Naive B cell (primary cell): ENCODE measurements at places on chromosomes 2 and 18. TPM values are rescaled to one million over a fixed set of nuclear protein-coding genes. Genes with fewer than 3 reads are reported as not detected.

Gene KCNK3
- not detected for polyA plus RNA-seq

Gene DNAH7
- 0.43 TPM for polyA plus RNA-seq

DNA sequence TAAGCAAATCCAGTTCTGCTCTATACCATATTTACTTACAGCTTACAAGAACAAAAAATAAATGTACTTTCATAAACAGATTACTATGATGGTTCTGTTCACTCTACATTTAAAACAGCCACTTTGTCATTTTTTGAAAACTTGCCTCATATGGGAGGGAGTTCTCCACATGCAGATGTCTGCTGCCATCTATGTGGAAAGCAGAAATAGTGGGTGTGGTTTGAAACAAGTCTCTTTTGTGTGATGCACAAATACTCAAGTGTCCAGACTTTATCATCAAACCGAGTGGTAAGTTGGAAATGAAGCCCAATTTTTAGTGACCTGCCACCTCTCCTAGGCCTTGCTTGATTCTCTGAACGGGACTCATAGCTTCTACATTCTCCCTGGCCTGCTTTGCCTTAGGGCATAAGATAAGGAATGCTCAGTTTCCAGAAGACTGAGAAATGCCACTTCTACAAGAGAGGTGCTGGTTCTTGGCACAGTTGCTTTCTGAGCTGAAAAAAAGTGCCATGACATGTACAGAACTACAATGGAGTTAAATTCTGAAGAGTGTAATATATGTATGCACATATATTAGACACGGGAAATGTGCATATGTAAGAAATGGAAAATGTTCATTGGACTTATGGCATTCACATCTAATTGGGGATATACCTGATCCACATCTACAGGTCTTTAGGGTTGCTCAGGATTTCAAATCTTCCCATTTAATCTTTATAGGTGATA, 221.0 kb downstream of the SLC8A1 start:
- no peak for DNase-seq
- H3K4me3 ChIP-seq: no peak overlapping the region
- H3K27me3 ChIP-seq: no peaks in the 10 kb centered on the region
- H3K36me3 ChIP-seq: no peaks in the 10 kb centered on the region

DNA sequence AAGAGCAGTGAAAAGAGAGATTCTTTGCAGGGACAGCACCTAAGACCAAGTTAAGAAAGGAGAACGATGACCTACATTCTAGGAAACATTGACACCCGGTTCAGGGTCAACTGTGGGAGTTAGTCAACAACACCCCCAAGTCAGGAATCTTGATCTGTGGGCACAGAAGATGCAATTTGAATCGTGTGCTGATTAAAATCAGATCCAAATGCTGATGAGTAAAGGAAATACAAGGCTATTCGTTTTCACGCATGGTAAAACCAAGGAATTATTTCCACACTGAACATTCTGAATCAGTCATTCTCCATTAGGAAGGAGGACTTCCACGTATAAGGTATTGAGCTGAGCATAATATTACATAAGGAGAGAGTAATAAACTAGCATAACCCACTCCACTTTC, 124.2 kb downstream of the COPS8 start:
- no peaks in the 10 kb centered on the region for H3K27me3 ChIP-seq
- no peak overlapping the region for H3K4me3 ChIP-seq
- no peaks in the 10 kb centered on the region for H3K36me3 ChIP-seq
- H3K4me1 ChIP-seq: no peaks in the 10 kb centered on the region
- no peak overlapping the region for H3K27ac ChIP-seq
- DNase-seq: no peak

DNA sequence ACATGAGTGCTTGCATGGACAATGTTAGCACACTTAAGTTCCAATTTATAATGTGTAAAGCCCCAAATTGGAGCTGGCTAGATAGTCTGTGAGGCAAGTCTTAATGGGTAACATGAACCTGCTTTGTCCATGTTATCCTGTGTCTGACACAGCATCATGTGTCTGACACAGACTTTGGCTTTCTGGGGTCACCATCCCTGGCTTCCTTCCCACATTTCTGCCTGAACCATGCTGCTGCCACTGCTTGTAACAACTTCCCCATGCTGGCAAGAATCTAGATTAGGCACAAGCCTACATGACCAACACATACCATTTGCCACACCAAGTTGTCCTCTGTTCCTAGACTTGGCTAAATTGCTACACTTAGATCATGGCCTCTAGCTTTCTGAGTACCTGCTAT, 49.8 kb upstream of the ZBTB7C start:
- H3K4me1 ChIP-seq: no peaks in the 10 kb centered on the region
- H3K36me3 ChIP-seq: no peaks in the 10 kb centered on the region
- H3K27me3 ChIP-seq: peaks cover 43% of the 10 kb centered on the region
